ENCODE measurements at places on chromosomes 5 and 9.

- no peaks in the 10 kb centered on the region for H3K36me3 ChIP-seq
- no peak overlapping the region for H3K4me3 ChIP-seq
- H3K4me1 ChIP-seq = no peaks in the 10 kb centered on the region
- H3K27ac ChIP-seq = no peak overlapping the region
- H3K27me3 ChIP-seq = no peaks in the 10 kb centered on the region
- no peak for DNase-seq
Observed at GRCh38 chr9:124122321-124122720, 110.8 kb downstream of the LHX2 start.

DNA sequence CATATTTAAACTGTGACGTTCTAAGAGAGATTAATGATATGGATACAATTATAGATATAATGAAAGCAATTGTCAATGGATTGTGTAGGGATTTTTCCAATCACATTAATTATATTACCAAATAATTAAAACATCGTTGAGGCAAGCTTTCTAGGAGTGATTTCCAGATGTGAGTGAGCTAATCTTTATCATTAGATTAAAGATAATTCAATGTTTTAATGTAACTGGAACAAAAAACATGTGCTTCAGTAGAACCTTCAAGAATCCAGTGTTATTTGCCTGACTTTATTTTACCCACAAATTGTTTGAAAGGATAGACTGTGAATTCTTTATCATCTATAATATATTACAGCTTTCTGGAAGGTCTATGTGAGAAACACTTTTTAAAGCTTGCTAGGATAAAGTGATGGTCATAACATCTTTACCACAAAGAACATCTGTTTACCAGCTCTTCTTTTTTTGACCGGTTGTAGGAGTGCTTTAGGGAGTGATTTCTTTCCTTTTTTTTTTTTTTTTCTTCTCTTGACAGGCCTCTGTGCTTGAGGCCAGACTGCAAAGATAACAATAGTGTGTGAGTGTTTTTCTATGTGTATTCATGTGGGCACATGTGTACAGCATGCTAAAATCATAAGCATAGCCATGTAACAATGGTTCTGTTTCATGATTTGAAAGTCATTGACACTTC, 35.0 kb downstream of the SNCAIP start:
- H3K36me3 ChIP-seq = no peaks in the 10 kb centered on the region
- no peak overlapping the region for H3K4me3 ChIP-seq
- DNase-seq = no peak
- H3K27ac ChIP-seq = no peak overlapping the region

- H3K4me1 ChIP-seq = no peaks in the 10 kb centered on the region
- H3K4me3 ChIP-seq = no peak overlapping the region
Observed at GRCh38 chr5:119445544-119445943, 6.8 kb upstream of the HSD17B4 start.

GRCh38 chr5:76384189-76384588, 18.9 kb upstream of the IQGAP2 start:
- DNase-seq = no peak
- no peaks in the 10 kb centered on the region for H3K36me3 ChIP-seq

GRCh38 chr9:33795819-33796218, 458 bp downstream of the PRSS3 start:
- no peaks in the 10 kb centered on the region for H3K36me3 ChIP-seq
- no peak for DNase-seq

GRCh38 chr5:90875456-90875855, 316.9 kb downstream of the ADGRV1 start:
- no peak for DNase-seq
- no peaks in the 10 kb centered on the region for H3K4me1 ChIP-seq
- no peak overlapping the region for H3K4me3 ChIP-seq
- no peak overlapping the region for H3K27ac ChIP-seq
- H3K36me3 ChIP-seq = no peaks in the 10 kb centered on the region
- H3K27me3 ChIP-seq = no peaks in the 10 kb centered on the region

- H3K27ac ChIP-seq = no peak overlapping the region
- H3K4me3 ChIP-seq = no peak overlapping the region
- H3K4me1 ChIP-seq = no peaks in the 10 kb centered on the region
- no peaks in the 10 kb centered on the region for H3K27me3 ChIP-seq
Observed at GRCh38 chr9:28301281-28301680, 728.0 kb upstream of the C9orf72 start.

- no peaks in the 10 kb centered on the region for H3K4me1 ChIP-seq
- no peaks in the 10 kb centered on the region for H3K36me3 ChIP-seq
- no peaks in the 10 kb centered on the region for H3K27me3 ChIP-seq
- no peak for DNase-seq
- H3K4me3 ChIP-seq = no peak overlapping the region
- no peak overlapping the region for H3K27ac ChIP-seq
Observed at GRCh38 chr5:83777856-83778255, 57.2 kb upstream of the HAPLN1 start.

DNA sequence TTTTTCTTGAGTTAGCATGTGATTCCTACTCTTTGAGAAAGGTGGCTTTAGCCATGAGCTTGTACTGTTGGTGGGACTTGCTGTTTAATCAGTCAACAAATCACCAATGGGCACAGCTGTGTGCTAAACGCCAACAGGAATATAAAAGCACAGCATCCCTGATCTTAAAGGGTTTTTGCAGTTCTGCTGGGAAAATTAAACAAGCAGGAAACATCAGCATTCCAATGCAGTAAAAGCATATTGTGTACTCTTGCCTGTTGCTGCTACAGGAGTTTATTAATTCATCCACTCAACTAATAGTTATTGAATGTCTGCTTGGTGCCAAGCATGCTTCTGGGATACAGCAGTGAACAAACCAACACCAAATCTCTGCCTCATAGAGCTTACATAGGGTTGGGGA, 27.4 kb upstream of the F2RL1 start:
- H3K4me3 ChIP-seq = no peak overlapping the region
- no peak for DNase-seq
- no peaks in the 10 kb centered on the region for H3K4me1 ChIP-seq
- no peaks in the 10 kb centered on the region for H3K27me3 ChIP-seq
- H3K36me3 ChIP-seq = no peaks in the 10 kb centered on the region

DNA sequence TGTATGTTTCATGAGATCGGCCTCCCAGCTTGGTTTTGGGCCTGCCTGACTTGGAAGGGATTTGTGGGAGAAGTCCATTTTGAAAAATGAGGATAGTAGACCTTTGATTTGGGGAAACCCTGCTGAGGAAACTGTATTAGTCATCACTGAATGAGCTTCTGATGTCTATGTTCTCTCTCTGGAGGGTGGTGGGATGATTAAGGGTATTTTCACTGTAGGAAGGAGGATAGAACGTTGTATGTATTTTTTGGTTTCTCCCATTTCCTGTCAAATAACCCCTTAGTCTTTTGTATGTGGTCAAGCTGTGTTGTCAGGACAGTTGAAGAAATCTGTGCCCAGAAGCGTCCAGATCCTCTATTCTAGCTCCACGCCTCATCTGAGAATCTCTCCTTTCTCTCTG, 151.9 kb downstream of the INSYN2B start:
- H3K36me3 ChIP-seq = no peaks in the 10 kb centered on the region
- no peak overlapping the region for H3K4me3 ChIP-seq
- no peaks in the 10 kb centered on the region for H3K27me3 ChIP-seq
- H3K4me1 ChIP-seq = no peaks in the 10 kb centered on the region

GRCh38 chr5:178120607-178121357, 7.5 kb downstream of the N4BP3 start:
- H3K27ac ChIP-seq = peak overlapping the region; percentile 25
- peaks cover 12% of the 10 kb centered on the region for H3K4me1 ChIP-seq
- H3K27me3 ChIP-seq = no peaks in the 10 kb centered on the region
- peak; percentile 74 for DNase-seq
- peak overlapping the region; percentile 29 for H3K4me3 ChIP-seq

GRCh38 chr5:135650081-135650480, 71.3 kb upstream of the CXCL14 start:
- H3K4me3 ChIP-seq = no peak overlapping the region
- H3K27ac ChIP-seq = no peak overlapping the region
- no peaks in the 10 kb centered on the region for H3K4me1 ChIP-seq
- no peak for DNase-seq

- DNase-seq = no peak
- no peaks in the 10 kb centered on the region for H3K4me1 ChIP-seq
Observed at GRCh38 chr5:1517838-1518237, 5.9 kb downstream of the LPCAT1 start.

- no peaks in the 10 kb centered on the region for H3K4me1 ChIP-seq
- H3K27ac ChIP-seq = no peak overlapping the region
- no peaks in the 10 kb centered on the region for H3K27me3 ChIP-seq
- no peak overlapping the region for H3K4me3 ChIP-seq
- no peak for DNase-seq
Observed at GRCh38 chr9:89564346-89564878, 40.4 kb upstream of the GADD45G start.

GRCh38 chr5:108320231-108320630, 61.7 kb downstream of the FBXL17 start:
- no peak overlapping the region for H3K4me3 ChIP-seq
- no peak overlapping the region for H3K27ac ChIP-seq
- H3K27me3 ChIP-seq = no peaks in the 10 kb centered on the region
- no peak for DNase-seq
- H3K36me3 ChIP-seq = no peaks in the 10 kb centered on the region
- H3K4me1 ChIP-seq = no peaks in the 10 kb centered on the region

DNA sequence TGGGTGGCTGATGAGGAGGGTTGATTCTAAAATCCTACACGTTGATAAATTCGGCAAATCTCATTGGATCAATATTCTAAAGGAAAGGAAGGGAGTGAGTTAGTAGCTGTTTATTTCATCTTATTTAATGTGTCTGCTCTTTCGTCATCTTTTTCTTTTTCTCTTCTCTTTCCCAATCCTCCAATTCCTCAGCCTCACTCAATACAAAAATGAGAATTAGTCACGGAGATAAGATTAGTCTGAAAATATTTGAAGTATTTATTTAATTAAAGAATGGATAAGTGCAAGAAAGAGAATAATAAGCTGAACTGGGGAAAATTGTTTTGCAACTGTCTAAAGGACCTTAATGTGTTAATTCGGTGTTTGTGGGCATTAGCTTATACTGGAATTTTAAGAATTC, 1095.1 kb downstream of the DTWD2 start:
- no peak for DNase-seq
- no peaks in the 10 kb centered on the region for H3K27me3 ChIP-seq
- H3K4me3 ChIP-seq = no peak overlapping the region
- no peaks in the 10 kb centered on the region for H3K36me3 ChIP-seq

GRCh38 chr9:125438506-125439433, 177.1 kb downstream of the GAPVD1 start:
- no peak overlapping the region for H3K4me3 ChIP-seq
- no peak overlapping the region for H3K27ac ChIP-seq
- no peaks in the 10 kb centered on the region for H3K36me3 ChIP-seq
- no peaks in the 10 kb centered on the region for H3K27me3 ChIP-seq

GRCh38 chr9:128164307-128164885, 4.3 kb downstream of the BBLN start:
- no peaks in the 10 kb centered on the region for H3K4me1 ChIP-seq
- H3K27me3 ChIP-seq = no peaks in the 10 kb centered on the region
- H3K27ac ChIP-seq = peak overlapping the region; percentile 38
- H3K36me3 ChIP-seq = peaks cover 4% of the 10 kb centered on the region

- H3K27me3 ChIP-seq = peaks cover 96% of the 10 kb centered on the region
- no peaks in the 10 kb centered on the region for H3K36me3 ChIP-seq
- H3K4me1 ChIP-seq = peaks cover 4% of the 10 kb centered on the region
- no peak for DNase-seq
- peak overlapping the region; percentile 31 for H3K4me3 ChIP-seq
Observed at GRCh38 chr5:1883120-1883924, 597 bp upstream of the IRX4 start.

- no peak overlapping the region for H3K4me3 ChIP-seq
- H3K27me3 ChIP-seq = no peaks in the 10 kb centered on the region
- no peak for DNase-seq
- no peaks in the 10 kb centered on the region for H3K36me3 ChIP-seq
Observed at GRCh38 chr9:136526625-136527066, 19.2 kb downstream of the NOTCH1 start.

- peak overlapping the region; percentile 42 for H3K27ac ChIP-seq
- no peaks in the 10 kb centered on the region for H3K36me3 ChIP-seq
- DNase-seq = no peak
- no peaks in the 10 kb centered on the region for H3K27me3 ChIP-seq
- no peak overlapping the region for H3K4me3 ChIP-seq
Observed at GRCh38 chr5:56585999-56586691, 229.2 kb upstream of the MAP3K1 start.

DNA sequence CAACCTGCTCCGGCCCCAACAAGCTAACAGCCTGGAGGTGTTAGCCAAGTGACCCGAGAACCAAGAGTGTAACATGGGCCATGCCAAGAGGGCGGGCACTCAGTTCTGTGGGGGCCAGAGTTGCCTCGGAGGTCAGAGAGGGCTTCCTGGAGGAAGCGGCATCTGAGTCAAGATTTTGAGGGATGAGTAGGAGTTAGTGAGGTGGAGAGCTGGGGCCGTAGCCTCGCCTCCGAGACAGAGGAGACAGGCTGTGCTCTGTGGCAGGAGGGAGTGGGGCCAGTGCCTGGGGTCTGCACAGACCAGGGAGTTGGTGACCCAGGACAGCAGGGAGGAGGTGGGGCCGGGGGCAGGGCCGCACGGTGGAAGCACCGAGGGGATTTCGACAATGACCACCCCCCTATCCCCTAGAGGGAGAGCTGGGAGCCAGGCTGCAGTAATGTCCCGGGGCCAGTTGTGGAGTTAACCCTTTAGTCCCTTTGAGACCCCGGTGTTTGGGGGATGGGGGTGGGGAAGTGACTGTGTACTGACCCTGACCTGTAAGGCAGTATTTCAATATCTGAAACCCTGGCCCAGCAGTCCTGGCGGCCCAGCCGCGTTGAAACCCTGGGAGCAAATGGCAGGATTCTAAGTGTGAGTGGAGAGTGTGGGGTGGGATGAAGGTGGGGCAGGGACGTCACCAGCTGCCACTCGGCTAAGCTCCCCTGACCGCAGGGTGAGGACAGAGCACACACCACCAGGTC, 148.7 kb upstream of the COL5A1 start:
- no peaks in the 10 kb centered on the region for H3K36me3 ChIP-seq
- DNase-seq = no peak
- peak overlapping the region; percentile 71 for H3K27ac ChIP-seq
- no peak overlapping the region for H3K4me3 ChIP-seq

- peak overlapping the region; percentile 92 for H3K4me3 ChIP-seq
- H3K4me1 ChIP-seq = no peaks in the 10 kb centered on the region
- no peaks in the 10 kb centered on the region for H3K27me3 ChIP-seq
- H3K27ac ChIP-seq = no peak overlapping the region
- no peaks in the 10 kb centered on the region for H3K36me3 ChIP-seq
Observed at GRCh38 chr5:112923148-112923917, 1.3 kb upstream of the REEP5 start.

DNA sequence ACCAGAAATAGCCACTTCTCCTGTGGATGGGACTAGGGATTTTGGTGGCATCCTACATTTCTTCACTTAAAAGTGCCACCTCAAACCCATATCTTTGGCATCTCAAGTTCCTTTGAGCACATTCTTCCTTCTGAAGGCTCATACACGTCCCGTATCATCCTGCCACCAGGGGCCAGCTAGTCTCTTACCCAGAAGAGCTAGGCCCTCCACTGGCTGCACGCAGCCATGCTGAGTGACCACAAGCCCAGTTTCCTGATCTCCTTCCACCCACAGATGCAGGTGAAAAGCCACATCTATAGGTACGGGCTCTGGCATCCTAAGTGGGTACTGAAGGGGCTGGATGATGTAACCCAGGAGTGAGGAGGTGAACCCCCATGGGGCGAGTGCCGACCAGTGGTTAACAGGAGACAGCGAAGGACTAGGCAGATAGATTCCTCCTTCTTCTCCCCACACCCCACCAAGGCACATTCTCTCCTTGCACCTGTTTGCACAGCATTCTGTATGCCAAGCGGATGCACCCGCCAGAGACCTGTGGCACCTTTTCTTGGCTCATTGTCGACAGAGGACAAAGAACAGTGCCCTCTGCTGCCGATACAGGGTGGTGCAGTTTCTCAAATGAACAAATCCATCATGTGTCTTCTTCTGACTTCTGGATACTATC, 14.4 kb upstream of the SCGB3A1 start:
- H3K27me3 ChIP-seq = no peaks in the 10 kb centered on the region
- no peak overlapping the region for H3K27ac ChIP-seq
- no peak overlapping the region for H3K4me3 ChIP-seq
- no peaks in the 10 kb centered on the region for H3K4me1 ChIP-seq
- peak; percentile 25 for DNase-seq
- H3K36me3 ChIP-seq = no peaks in the 10 kb centered on the region

Measured in breast epithelium (tissue), 4 donors.